ENCODE measurements at places on chromosomes 12 and 14.

DNA sequence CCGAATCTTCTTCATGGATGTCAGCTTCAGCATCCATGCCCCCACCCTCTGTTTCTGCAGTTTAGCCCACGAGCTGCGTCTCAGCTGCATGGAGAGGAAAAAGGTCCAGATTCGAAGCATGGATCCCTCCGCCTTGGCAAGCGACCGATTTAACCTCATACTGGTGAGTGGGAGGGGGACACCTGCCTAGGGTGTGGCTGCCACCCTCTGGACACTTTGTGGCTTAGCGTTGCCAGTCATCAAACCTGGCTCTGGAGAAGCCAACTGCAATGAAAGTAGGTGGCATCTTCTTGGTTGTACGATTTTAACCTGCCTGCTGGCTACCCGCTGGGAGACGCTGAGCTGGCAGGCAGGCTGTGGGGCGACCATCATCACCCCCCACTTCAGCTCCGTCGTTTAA lies 16.7 kb downstream of the DCAF4 start:
- DNase-seq, result no peak

GRCh38 chr12:50690925-50691324 lies 73.0 kb upstream of the ATF1 start:
- DNase-seq, result no peak

DNA sequence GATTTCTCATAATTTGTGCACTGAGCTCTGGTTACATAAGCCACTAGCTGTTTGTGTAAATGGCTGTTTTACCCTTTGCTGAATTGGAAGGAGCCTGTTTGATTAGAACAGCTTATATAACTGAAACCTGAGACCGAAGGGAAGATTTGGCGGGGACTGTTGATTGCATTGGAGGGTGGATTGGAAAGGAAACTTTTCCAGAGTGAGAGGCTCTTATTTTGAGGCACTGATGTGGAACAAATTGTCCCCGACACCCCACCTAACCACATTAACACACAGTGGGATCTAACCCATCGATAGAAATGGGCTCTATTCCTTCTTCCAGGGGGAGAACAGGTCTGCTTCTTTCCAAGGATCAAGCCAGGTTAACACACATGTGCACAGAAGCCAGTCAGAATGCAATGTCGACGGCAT lies 51.7 kb downstream of the TMEM30B start:
- no peak for DNase-seq

DNA sequence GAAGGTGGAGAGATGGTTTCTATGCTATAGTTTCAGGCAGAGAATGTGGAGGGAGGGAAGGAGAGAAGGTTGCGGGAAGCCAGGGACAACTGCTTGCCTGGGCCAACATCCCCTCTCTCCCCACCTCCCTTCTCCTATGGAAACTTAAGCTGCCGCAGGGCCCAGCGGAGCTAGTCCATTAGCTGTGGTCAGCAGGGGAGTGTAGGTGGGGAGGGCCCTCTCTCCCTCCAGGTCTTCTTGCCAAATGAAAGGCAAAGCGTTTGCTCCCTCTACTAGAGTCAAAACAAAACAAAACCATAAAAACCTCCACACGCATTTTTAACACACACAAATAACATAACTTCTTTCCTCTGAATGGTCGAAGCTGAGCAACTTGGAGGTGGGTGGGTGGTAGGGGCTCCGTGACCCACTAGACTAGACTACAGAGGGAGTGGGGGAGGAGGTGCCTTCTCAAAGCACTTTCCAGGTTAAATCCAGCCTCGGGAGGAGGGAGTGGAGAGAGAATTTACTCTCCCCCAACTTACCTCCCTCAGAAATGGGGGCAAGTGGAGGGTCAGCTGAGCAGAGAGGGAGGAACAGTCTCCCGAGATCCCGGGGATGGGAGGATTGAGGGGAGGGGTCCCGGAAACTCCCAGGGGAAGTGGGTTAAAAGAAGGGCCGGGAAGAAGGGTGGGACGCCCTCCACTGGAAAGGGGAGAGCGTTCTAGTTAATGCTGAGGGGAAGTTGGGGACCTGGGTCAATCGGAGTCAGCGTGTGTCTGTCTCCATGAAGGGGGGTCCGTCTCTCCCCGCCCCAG lies 4.6 kb upstream of the CACNB3 start:
- no peak for DNase-seq

GRCh38 chr12:52229836-52230343 lies 3.2 kb upstream of the KRT7 start:
- DNase-seq, result no peak

GRCh38 chr12:53383258-53383657 lies 3.3 kb downstream of the SP1 start:
- no peak for DNase-seq

- DNase-seq, result no peak
Measured at GRCh38 chr12:94109160-94109559, 39.2 kb upstream of the PLXNC1 start.

GRCh38 chr14:59595071-59595470 lies 18.5 kb upstream of the CCDC175 start:
- no peak for DNase-seq

DNA sequence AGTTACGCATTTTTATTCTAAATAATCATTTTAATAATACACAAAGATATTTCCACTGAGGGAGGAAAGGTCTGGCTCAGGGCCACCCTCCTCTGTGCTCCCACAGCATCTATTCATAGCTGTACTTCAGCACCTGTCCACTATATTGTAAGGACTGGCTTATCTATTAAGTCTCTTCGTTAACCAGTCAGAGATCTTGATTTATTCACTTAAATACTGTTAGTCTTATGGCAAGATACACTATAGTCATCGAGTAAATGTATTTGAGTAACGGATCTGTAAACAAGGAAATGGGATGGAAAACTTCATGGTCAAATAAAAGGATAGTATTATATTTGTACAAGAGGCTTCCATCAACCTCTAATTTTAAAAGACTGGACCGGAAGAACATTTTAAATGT lies 54.6 kb downstream of the SPTLC2 start:
- DNase-seq, result no peak

DNA sequence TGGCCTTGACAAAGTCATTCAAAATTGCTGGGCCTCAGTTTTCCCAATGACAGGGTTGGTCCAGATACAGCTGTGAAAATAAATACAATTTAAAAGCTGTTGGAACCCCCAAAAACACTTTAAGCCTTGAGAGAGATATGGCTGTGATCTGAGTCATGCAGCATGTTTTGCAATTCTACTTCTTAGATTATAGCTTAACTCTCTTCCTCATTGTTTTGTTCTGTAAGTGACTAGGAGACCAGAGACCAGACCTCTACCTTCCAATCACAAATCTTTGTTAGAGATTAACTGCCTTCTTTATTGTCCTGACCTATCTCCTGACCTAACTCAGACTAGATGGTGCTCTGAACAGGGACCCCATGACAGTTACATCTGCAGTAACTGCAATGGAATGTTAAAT lies 198.1 kb downstream of the STXBP6 start:
- no peak for DNase-seq

GRCh38 chr14:42149609-42150261 lies 543.1 kb downstream of the LRFN5 start:
- DNase-seq, result no peak

- DNase-seq, result no peak
Measured at GRCh38 chr12:63814146-63814772, 30.2 kb upstream of the SRGAP1 start.

DNA sequence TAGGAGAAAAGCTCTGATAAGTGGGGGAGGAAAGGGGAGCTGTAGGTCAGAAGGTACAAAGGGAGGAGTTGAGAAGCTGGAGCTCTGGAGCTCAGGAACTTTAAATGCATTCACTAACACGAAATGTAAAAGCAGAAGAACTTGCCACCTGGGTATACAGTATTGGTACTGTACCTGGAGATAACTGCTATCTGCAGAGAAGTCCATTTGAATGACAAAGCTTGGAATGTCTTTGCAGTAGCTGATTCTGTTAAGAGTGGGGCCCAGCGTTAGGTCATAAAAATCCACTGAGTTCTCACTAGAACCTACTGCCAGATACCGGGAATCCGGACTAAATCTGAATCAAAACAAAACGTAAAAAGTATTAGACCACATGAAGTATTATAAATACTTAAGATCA lies 55.6 kb downstream of the ZC3H14 start:
- DNase-seq, result no peak
